Esophagus squamous epithelium (tissue), 5 donors: ENCODE measurements at places on chromosomes 7 and 10.
A peak's percentile ranks its signal among the peaks of the same experiment; 100 is the strongest.

DNA sequence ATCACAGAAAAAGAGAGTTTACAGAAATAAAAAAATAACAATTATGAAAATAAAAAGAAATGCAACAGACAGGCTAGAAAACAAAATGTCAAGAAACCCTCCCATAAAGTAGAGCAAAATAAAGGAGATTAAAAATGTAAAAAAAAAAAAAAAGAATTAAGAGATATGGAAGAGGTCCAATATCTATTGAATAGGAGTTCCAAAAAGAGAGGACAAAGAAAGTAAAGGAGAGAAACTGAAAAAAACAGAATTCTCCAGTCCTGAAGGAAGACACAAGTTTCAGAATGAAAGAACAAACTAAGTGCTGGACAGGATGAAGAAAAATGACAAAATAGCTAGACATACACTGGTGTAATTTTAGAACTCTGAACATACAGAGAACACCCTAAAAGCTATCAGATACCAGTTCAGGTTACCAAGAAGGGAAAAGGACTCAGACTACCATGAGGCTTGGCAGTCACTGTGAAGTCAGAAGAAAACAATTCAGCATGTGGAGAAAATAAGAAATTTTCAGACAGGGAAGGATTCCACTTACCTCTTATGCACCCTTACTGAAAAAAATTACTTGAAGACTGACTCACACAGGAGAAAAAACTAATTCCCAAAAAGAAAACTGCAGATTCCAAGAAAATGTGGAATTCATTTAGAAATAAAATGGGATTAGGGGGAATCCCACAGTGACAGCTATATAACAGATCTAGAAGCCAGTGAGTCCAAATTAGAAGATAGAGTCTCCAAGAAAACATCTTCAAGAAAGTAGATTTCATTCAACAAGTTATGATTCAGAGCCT lies 40.4 kb upstream of the ABLIM1 start:
- peaks cover 34% of the 10 kb centered on the region for H3K4me1 ChIP-seq
- H3K36me3 ChIP-seq = no peaks in the 10 kb centered on the region
- no peak overlapping the region for H3K27ac ChIP-seq
- H3K27me3 ChIP-seq = no peaks in the 10 kb centered on the region
- DNase-seq = no peak

DNA sequence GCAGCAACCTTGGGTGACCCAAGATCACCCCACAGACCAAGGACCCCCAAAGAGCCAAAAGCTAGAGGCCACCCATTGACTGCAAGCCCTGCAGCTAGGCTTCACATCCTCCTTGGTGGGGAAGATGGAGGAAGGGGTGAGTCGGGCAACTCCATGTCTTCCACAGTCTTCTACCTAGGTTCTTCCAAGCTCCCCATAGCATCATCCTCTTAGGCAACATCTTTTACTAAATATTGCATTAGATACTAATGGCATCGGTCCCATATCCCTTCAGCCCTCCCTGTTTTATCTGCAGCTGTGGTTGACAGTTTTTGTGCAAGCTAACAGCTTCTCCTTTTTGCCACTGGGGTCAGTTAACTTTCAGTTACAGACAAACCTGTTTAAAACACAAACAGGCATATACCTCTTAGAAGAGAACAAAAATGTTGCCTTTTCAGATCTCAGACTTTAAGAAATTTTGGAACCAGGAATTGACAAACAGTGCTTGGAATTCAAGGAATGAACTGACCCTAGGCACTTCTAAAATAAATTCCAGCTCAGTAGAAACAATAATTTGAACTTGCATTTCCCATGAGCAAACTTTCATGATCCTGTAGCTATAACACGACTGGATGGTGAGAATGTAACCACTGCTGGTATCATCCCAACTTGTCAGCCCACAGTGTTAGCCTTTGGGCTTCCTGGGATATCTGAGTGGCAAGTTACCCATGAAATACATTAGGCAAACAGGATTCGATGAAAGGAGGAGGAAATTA lies 33.9 kb upstream of the MSMB start:
- H3K27ac ChIP-seq = no peak overlapping the region
- no peak for DNase-seq
- no peaks in the 10 kb centered on the region for H3K4me1 ChIP-seq
- H3K27me3 ChIP-seq = no peaks in the 10 kb centered on the region

- H3K4me3 ChIP-seq = no peak overlapping the region
- no peak for DNase-seq
- H3K4me1 ChIP-seq = no peaks in the 10 kb centered on the region
- no peaks in the 10 kb centered on the region for H3K27me3 ChIP-seq
- H3K27ac ChIP-seq = no peak overlapping the region
- H3K36me3 ChIP-seq = no peaks in the 10 kb centered on the region
Observed at GRCh38 chr10:4329225-4329624, 496.8 kb upstream of the AKR1E2 start.

DNA sequence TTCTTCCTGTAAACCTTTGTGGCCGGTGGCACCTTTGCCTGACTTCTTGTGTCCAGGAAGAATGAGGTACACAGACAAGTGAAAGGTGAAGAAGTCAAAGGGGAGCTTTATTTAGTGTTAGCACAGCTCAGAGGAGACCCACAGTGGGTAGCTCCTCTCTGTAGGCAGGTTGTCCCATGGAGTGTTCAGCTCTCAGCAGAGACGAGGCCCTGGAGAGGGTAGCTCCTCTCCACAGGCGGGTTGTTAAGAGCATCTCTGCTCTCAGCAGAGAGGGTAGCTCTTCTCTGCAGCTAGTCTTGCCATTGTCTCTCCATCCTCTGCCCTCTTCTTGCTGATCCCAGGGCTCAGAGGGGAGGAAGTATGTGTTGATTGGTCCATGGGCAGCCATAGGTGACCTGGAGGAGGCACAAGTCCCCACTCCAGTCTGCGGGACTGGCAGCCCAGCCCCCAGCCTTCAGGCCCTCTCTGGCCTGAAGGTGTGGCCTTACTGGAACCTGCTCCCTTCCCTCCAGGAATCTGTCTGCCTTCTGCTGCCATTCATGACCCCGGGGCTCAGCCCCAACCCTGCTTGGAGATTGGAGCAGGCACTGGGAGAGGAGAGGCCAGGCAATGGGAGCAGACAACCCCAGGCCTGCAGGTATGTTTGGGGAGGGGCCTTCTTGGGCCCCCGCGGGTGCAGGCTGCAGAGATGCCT lies 24.5 kb downstream of the HHEX start:
- H3K4me1 ChIP-seq = no peaks in the 10 kb centered on the region
- no peaks in the 10 kb centered on the region for H3K27me3 ChIP-seq
- H3K27ac ChIP-seq = no peak overlapping the region

DNA sequence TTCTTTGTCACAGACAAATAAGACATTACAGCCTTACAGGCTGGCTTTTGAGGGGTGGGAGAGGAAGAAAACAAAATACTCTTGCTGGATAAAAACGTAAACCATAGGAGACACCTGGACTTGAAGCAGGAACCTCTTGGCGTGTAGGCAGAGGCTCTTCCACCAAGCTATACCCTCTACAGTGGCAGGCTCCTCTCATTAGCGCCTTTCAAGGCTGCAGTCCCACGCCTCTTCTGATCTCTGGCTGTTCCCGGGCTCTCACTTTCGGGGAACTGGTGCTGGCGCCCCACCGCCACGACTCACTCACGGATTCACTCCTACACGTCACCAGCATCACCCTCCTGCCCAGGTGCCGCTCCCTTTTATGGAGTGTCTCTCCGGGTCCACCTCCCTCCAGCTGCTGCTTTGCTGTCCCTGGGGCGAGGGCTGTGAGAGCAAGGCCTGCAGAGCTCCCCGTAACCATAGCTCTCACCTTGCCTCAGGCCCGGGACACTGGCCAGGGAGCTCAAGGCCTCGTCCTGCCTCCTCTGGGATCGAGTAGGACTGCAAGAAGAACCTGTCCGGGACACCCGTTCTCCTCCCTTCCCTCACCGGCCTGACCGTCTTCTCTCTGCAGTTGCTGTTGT lies 62.6 kb downstream of the ZNF777 start:
- no peak overlapping the region for H3K4me3 ChIP-seq
- DNase-seq = no peak

DNA sequence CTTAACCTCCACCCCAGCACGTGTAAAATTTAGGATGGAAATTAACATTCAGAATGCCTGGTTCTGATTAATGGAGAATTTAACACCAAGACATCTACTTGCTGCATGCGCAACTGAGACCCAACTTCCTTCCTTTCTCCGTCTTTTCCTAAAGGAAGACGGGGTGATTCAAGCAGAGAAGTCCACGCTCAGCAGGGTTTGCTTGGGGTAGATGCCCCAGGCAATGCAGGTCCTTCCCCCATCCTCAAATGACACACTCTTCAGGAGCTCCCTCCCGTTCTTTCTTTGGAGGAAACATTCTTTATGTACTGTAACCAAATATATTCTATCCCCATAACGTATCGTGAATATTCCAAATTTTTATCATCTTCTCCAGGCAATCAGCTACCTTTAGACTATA lies 47.0 kb downstream of the FAM171A1 start:
- H3K4me3 ChIP-seq = no peak overlapping the region
- peaks cover 3% of the 10 kb centered on the region for H3K4me1 ChIP-seq
- no peak for DNase-seq
- H3K27ac ChIP-seq = no peak overlapping the region
- H3K27me3 ChIP-seq = no peaks in the 10 kb centered on the region

GRCh38 chr7:3552499-3552898 lies 251.4 kb downstream of the SDK1 start:
- H3K27me3 ChIP-seq = no peaks in the 10 kb centered on the region
- H3K36me3 ChIP-seq = no peaks in the 10 kb centered on the region
- DNase-seq = no peak
- H3K4me1 ChIP-seq = no peaks in the 10 kb centered on the region

DNA sequence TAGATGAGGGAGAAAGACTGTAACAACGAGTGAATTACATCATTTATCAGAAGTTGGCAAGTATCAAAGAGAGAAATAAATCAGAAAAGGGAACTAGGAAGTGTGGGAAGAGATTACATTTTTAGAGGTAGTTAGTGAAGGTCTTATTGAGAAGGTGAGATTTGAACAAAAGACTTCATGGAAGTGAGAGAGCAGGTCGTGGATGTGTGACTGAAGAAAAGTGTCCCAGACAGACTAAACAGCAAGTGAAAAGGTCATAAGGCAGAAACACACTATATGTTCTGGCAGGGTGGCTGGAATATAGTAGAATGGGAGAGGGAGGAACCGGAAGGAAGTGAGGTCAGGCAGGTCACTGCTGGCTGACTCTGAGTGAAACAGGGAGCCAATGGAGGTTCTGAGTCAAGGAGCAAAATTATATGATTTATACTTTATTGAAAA lies 35.7 kb upstream of the RHOBTB1 start:
- H3K27ac ChIP-seq = no peak overlapping the region
- no peak overlapping the region for H3K4me3 ChIP-seq
- DNase-seq = no peak
- H3K27me3 ChIP-seq = no peaks in the 10 kb centered on the region
- no peaks in the 10 kb centered on the region for H3K36me3 ChIP-seq

GRCh38 chr7:22854158-22855048 lies 31.8 kb upstream of the TOMM7 start:
- peak overlapping the region; percentile 87 for H3K27ac ChIP-seq
- DNase-seq = peak; percentile 16
- peaks cover 35% of the 10 kb centered on the region for H3K4me1 ChIP-seq
- peak overlapping the region; percentile 92 for H3K4me3 ChIP-seq

GRCh38 chr10:48651839-48652238 lies 32.8 kb upstream of the WDFY4 start:
- peaks cover 16% of the 10 kb centered on the region for H3K4me1 ChIP-seq
- H3K27ac ChIP-seq = no peak overlapping the region
- no peak for DNase-seq
- no peaks in the 10 kb centered on the region for H3K27me3 ChIP-seq

DNA sequence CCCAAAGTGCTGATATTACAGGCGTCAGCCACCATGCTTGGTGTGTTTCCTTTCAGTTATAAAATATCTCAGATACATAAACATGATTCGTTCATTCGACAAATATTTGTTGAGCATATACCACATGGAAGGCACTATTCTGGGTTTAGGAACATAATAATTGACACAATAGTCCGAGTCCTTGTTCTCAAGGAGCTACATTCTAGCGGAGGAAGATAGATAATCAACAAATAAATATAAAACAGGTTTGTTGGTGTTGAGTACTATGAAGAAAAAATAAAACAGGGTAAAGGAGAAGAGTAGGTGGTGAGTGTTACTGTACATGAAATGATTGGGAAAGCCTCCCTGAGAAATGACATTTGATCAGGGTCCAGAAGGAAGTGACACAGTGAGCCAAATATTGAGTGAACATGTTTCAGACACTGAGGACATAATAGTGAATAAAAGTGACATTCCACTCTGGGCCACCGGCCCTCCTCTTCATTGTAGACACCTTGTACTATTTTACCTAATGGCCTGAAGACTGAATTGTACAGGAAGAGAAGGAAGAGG lies 6.9 kb upstream of the HILPDA start:
- no peaks in the 10 kb centered on the region for H3K36me3 ChIP-seq
- H3K27ac ChIP-seq = no peak overlapping the region
- peaks cover 5% of the 10 kb centered on the region for H3K4me1 ChIP-seq
- no peaks in the 10 kb centered on the region for H3K27me3 ChIP-seq
- no peak for DNase-seq

DNA sequence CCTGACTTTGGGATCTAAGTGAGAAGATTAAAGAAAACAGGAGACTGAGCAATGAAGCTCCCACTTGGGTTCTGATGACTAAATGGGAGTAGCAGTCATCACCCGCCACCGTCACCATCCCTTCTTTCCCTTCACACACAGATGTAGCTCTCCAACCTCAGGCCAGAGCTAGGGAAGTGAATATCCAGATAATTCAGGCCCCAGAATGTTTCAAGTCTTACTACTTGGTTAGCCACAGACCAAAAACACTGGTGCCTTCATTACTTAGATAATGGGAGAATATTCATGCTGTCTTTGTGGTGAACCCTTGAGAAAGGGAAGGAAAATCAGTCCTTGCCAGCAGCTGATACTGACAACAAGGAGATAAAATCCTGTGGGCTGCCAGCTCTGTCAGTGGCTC lies 100.7 kb downstream of the OSBPL3 start:
- no peaks in the 10 kb centered on the region for H3K36me3 ChIP-seq
- H3K4me1 ChIP-seq = no peaks in the 10 kb centered on the region
- no peak overlapping the region for H3K4me3 ChIP-seq
- DNase-seq = no peak

GRCh38 chr10:65620404-65621048 lies 1305.3 kb upstream of the LRRTM3 start:
- no peaks in the 10 kb centered on the region for H3K27me3 ChIP-seq
- no peak for DNase-seq
- H3K36me3 ChIP-seq = no peaks in the 10 kb centered on the region
- H3K4me3 ChIP-seq = no peak overlapping the region
- no peaks in the 10 kb centered on the region for H3K4me1 ChIP-seq

DNA sequence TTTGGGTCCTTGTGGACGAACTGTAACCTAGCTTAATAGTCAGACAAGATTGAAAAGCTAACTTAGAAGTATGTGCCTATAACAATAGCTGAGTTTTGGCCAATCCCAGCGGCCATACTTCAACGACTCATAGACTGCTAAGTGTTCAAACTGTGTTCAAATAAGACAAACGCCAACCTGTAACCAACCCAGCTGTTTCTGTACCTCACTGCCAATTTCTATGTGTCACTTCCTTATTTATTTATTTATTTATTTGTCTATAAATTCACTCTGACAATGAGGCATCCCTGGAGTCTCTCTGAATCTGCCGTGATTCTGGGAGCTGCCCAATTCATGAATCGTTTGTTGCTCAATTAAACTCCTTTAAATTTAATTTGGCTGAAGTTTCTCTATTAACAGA lies 21.7 kb downstream of the ST8SIA6 start:
- H3K27me3 ChIP-seq = peaks cover 40% of the 10 kb centered on the region
- no peak overlapping the region for H3K4me3 ChIP-seq
- no peak overlapping the region for H3K27ac ChIP-seq
